Osteoblast (primary cell): ENCODE measurements at places on chromosomes 4 and X.

DNA sequence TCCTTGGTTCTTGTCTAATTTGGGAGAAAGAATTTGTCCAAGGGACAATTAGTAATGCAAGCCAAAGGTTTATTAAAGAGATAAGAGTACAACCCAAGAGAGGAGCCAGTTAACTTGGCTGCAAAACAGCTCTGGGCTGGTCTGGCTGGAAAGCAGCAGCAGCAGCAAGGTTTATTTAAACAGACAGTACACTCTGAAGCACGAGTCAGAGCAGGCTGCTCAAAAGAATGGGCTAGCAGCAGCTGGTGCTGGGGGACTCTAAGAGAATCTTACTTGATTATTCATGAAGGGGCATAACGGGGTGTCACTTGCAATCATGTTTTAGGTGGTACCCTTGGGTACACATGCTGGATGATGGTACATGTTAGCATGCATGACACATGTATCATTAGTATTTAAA lies 17.1 kb upstream of the CT47C1 start:
- DNase-seq = no peak

- no peak for DNase-seq
Measured at GRCh38 chrX:125850693-125851092, 315.4 kb downstream of the DCAF12L2 start.

GRCh38 chrX:9164533-9165426 lies 130.9 kb upstream of the FAM9B start:
- no peak for DNase-seq

- DNase-seq = no peak
Measured at GRCh38 chr4:109435635-109436034, 2.0 kb downstream of the SEC24B start.

- DNase-seq = no peak
Measured at GRCh38 chr4:188495169-188495568, 355.9 kb downstream of the TRIML1 start.

- no peak for DNase-seq
Measured at GRCh38 chrX:154325541-154325940, 29.9 kb downstream of the TKTL1 start.

- DNase-seq = no peak
Measured at GRCh38 chrX:24480400-24480865, 15.3 kb downstream of the PDK3 start.

- no peak for DNase-seq
Measured at GRCh38 chr4:133424605-133425004, 275.5 kb downstream of the PCDH10 start.

GRCh38 chrX:95764972-95765451 lies 919.6 kb upstream of the DIAPH2 start:
- DNase-seq = no peak
